Activated naive CD4-positive, alpha-beta T cell treated with anti-CD3 and anti-CD28 coated beads, Interleukin-2, amount 10 ng/mL, durations not matched to agents 7 days and 5 days (primary cell): ENCODE measurements at places on chromosomes 5 and 9.
A peak's percentile ranks its signal among the peaks of the same experiment; 100 is the strongest.

DNA sequence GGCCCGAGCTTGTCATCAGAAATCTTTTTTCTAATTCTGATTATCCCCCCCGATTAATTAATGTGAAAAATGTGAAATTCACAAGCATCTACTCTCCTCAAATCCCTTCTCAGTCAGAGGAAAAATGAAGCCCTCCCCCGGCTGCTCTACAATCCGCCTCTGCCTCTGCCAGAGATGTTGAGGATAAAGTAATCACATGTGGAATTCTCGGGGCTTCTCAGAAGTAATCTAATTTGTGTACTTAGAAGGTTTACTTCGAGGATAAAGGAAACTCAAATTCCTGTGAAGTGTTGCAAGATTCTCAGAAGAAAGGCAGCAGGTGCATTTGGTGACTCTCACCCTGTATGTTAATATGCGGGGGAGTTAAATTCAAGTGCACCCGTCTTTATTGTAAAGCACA is 726.1 kb upstream of the ADAMTS16 start:
- no peak for DNase-seq

DNA sequence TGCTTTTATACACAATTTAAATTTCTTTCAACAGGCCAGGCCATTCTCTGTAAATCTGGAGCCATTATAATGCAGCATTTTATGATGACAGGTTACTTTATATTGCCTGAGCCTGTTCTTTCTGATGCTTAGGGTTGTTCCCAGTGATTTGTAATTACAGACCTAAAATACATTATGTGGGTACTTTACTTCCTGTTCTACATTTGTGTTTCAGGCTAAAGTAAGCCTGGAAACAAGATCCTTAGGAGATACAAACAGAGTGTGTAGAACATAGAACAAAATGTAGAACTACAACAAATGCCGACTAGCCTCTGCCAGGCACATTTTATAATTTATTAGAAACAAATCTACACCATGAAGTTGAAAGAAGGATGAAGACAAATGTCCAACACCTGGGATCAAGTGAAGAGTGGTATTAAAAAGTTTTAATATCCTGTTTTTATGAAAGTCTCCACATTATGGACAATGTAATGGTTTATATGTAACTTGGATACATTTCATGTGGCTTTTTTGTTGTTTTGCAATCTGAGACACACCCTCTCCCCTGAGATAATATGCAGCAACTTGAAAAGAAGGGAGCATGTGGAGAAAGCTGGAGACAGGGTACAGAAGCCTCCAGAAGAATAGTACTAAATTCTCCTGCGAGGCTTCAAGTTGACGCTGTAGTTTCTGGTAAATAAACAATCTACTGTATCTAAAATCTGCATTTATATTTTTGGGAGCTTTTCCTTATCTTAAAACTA is 46.9 kb downstream of the VCAN start:
- DNase-seq = no peak

- DNase-seq = no peak
Measured at GRCh38 chr5:35356725-35357124, 126.4 kb upstream of the PRLR start.

DNA sequence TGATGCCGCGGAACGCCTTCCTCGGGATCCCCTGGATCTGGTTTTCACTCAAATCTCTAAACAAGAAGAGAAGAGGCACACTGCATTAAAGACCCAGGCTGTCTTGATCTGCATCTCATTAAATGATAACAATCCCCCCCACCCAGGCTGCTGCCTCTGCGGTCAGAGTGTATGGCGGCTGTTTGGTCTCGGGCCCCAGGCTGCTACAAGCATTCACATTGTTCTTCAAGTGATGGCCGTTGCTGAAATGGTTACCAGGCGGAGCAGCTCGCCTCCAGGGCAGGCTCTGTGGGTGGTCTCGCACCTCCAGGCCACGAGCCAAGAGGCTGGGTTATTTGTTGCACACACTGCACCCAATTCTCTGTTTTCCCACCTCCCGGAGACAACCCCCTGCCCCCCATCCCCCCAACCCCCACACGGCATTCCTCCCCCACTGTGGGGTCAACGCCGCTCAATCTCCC is 304.1 kb upstream of the PANK3 start:
- DNase-seq = no peak

DNA sequence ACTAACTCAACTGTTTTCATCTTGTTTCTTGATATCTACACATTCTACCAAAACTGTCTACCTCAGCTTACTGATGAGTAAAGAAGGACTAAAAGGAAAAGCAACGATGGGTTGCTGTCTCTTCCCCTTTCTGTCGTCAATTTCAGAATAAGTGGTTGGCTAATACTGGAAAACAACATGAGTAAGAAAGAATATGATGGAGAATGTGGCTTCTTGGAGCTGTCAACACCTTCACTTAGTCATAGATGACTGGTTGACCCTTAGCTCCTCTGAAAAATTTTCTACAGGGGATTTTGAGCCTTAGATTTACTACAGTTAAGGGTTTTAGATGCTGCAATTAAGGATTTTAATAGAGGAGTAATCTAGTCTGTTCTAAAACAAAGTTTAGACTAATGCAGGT is 797.9 kb downstream of the TLE4 start:
- DNase-seq = no peak

- no peak for DNase-seq
Measured at GRCh38 chr9:33163433-33164137, 3.6 kb downstream of the B4GALT1 start.

- peak; percentile 54 for DNase-seq
Measured at GRCh38 chr5:6780802-6781391, 67.7 kb downstream of the TENT4A start.

DNA sequence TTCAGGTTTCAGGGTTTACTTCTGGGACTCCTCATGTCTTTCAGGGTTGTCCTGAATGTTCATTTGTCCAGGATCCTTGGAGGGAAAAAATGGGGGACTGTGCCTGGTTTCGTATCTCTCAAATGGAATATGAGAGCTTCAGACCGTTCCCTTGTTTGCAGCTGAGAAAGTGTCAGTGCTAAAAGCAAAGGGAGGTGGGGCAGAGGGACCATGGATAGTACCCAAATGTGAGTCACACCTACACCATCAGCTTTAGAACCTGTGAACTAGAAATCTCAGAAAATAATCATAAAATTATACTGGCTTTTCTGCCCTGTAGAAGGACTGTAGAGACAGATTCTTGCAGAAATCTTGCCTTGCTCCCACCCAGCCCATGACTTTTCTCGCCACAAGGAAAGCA is 84.3 kb upstream of the TAF11L2 start:
- no peak for DNase-seq

DNA sequence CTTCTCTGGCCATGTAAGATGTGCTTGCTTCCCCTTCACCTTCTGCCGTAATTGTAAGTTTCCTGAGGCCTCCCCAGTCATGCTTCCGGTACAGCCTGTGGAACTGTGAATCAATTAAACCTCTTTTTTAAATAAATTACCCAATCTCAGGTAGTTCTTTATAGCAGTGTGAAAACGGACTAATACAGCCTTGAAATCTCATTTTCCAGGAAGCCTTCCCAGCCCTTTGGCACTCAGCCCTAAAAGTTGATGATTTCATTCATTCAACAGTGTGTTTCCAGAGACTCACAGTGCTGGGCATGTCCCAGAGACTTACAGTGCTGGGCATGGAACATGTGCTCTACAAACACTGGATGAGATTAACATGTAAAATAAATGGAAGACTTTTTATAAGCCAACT is 135.8 kb downstream of the DCP2 start:
- no peak for DNase-seq

DNA sequence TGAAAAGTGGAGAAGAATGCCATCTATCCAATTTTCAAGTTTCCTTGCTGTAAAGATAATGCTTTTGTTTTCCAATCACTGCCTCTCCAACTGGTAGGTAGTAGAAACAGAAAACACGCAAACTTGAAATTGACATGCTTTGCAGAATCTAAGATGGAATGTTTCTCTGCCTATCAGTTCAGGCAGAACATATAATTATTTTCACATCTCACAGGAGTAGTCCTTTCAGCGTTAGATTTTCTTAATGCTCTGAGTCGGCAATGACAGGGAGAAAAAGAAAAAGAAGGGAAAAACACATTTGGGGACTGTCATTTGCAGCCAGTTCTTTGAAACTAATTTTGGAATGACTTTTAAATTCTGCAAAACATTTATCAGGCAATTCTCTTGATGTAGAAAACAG is 818.7 kb upstream of the PTPRD start:
- no peak for DNase-seq

- no peak for DNase-seq
Measured at GRCh38 chr5:177405805-177406204, 3.6 kb downstream of the F12 start.

- no peak for DNase-seq
Measured at GRCh38 chr9:71003346-71003745, 118.1 kb downstream of the TRPM3 start.

DNA sequence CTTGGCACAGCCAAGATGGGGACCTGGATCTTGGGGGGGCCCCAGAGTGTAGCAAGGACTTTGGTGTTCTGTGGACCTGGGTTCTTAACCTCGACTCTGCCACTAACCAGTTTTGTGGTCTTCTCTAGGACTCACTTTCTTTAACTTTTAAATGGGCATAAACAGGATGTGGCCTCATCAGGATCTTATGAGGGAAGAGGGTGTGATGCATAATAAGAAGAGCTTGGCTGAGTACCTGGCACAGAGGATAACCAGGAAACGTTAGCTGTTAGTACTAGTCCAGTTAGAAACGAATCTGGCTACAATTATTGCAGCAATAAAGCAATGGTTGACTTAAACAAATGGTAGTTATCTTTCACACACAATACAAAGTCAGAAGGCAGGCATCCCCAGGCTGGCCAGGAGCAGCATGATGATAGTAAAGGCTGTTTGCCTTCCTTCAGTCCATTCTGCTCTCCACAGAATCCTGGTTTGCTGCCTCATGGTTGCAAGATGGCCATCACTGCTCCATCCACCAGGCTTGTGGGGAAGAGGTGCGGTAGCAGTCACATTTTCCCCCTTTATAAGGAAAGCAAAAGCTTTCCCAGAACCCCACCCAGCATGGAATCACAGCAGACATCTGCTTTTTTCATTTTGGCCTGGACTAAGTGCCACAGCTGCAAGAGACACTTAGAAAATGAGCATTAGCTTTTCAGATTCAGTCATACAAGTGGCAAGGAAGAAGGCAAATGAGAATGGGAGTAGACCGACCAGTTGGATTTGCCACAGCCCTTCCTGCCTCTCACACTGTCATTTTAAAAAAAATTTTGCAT is 225.0 kb downstream of the AOPEP start:
- DNase-seq = peak; percentile 27

GRCh38 chr9:86187121-86187520 is 72.3 kb downstream of the C9orf153 start:
- DNase-seq = no peak

GRCh38 chr9:69627281-69627680 is 44.9 kb downstream of the APBA1 start:
- DNase-seq = no peak

DNA sequence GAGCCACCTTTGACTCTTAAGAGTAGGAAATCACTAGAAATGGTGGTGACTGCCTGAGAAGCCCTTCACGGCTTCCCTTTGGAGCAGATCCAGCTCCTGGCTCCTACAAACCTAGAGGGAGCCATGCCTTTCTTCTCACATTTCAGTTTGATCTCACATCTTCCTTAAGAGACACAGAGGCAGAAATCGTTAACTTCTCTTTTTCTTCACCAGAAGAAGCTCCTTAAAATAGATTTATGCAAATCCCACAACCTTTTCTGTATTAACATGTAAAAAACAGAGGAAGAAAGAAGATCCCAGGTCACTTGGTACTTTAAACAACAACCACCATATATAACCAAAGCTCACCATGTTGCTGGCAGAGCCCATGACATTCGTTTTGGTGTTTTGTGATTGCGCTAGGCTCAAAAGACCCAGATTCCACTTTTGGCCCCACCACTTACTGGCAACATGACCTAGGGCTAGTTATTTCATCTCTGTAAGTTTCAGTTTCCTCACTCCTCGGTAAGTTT is 29.6 kb downstream of the PAX5 start:
- no peak for DNase-seq

DNA sequence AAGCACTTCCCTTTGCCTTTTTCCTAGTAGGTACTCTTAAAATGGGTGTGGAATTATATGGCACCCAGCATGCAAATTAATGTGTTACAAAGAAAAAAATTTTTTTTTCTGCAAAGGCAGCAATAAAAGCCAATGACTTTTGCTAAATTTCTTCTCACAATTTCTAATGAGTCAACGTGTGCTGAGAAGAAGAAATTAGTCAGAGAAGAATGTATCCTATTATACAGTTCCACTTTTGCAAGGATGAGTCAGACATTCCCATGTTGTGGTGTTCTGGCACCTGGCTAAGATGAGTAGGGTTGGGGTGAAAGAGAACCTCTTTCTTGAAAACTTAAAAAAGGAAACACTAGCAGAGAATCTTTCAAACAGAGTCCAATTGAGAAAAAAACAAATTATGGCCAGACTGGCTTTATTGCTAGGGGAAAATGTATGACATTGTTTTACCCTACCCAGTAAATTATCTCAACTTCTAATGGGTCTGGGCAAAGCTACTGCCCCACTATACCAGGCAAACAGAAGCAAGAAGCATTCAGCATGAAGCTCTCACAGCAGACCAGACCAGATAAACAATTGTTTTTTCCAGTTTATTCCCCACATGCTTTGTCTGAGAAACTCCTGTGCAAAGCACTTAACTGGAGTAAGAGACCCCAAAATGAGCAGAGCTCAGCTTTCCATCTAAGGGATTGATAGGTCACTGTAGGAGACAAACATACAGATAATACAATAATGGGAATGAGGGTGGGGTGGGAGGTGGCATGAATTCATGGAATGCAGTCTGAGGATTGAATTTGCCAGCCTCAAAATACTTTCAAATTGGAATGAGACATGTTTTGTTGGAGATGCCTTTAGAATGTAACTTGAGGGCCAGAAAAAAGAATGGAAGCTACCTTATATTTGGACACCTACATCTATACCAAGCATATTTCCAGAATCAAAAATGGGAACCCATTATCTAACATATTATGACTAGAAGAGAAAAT is 220.8 kb upstream of the RFX3 start:
- no peak for DNase-seq

- DNase-seq = no peak
Measured at GRCh38 chr9:79591458-79591857, 19.7 kb downstream of the TLE4 start.

GRCh38 chr5:25570067-25570583 is 925.3 kb upstream of the CDH10 start:
- no peak for DNase-seq

DNA sequence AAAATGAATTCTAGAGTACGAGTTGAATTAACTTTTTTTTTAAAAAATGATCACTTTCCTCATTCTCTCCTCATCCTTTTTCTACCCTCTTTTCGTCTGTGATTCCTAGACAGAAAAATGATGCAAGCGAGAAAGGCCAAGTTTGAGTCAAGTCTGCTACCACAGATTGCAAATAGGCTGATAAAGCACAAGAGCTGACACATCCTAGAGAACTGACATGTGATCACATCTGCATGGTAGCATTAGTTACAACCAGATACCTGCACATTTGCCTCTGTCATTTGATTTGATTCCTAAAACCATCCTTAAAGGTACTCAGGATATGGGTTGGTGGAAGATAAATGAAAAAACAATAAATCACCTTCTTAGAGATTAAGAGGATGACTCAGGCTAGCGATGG is 225.4 kb upstream of the PPP1R2B start:
- DNase-seq = no peak

GRCh38 chr9:12271421-12271891 is 421.7 kb upstream of the TYRP1 start:
- DNase-seq = no peak

- DNase-seq = no peak
Measured at GRCh38 chr5:82355496-82355895, 77.3 kb upstream of the RPS23 start.

- no peak for DNase-seq
Measured at GRCh38 chr9:121883281-121884056, 209.6 kb downstream of the TTLL11 start.
